ENCODE measurements at places on chromosomes 7 and 10.

DNA sequence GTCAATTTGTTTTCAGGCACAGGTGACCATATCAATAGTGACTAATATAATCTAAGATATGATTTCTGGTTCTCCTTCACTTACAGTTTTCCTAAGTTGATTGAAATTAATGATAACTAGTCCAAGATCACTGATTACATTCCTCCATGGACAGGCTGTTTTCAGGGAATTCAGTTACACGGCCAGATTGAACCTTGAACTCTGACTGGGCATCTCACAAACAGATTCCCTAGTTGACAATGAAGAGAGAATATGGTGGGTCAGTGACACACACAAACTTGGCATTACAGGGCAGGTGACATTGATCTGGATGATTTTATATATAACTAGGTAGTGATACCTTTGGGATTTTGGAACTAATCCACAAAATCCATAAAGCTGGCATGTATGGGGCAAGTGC lies 110.2 kb upstream of the EGR2 start:
- no peak for DNase-seq

GRCh38 chr10:784403-785088 lies 95.1 kb upstream of the DIP2C start:
- peak; percentile 48 for DNase-seq

DNA sequence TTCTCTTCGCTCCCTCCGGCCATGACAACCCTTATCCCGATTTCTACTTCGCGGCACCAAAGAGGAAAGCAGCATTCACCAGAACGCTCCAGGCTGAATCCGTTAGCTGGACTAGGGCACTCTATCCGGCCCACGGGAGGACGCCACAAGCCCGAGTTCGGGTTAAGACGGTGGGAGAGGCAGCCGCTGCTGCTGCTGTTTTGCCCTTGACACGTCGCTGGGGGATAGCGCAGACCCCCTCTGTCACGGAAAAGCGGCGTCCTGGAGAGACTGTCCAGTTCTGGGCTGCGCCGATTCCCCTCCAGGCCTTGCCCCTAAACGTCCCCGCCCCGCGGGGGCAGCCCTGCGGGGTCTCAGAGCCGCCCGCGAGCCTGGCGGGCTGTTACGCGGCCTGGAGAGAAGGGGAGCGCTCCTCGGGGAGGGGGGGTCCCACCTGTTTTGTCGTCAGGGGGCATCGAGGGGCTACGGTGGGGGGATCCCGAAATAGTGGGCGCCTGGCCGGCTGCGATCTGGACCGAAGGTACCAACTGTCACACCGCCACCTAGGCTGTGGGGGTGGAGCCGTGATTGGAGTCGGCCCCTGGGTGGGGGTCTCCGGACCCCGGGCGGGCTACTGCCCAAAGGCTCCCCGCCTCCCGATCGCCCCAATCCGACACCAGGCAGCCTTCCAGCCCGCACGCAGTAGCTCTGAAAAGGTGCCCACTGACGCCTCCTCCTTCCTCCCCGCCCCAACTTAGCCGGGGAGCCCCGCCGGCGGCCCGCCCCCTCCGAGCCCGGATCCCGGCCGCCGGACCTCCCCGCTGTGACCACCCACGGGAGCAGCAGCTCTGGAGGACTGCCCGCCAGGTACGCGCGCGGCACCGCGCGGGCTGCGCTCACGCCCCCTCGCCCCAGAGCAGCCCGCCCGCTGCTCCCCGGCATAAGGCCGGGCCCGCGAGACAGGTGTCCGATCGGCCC lies 772 bp downstream of the SGMS1 start:
- DNase-seq, result peak; percentile 29

DNA sequence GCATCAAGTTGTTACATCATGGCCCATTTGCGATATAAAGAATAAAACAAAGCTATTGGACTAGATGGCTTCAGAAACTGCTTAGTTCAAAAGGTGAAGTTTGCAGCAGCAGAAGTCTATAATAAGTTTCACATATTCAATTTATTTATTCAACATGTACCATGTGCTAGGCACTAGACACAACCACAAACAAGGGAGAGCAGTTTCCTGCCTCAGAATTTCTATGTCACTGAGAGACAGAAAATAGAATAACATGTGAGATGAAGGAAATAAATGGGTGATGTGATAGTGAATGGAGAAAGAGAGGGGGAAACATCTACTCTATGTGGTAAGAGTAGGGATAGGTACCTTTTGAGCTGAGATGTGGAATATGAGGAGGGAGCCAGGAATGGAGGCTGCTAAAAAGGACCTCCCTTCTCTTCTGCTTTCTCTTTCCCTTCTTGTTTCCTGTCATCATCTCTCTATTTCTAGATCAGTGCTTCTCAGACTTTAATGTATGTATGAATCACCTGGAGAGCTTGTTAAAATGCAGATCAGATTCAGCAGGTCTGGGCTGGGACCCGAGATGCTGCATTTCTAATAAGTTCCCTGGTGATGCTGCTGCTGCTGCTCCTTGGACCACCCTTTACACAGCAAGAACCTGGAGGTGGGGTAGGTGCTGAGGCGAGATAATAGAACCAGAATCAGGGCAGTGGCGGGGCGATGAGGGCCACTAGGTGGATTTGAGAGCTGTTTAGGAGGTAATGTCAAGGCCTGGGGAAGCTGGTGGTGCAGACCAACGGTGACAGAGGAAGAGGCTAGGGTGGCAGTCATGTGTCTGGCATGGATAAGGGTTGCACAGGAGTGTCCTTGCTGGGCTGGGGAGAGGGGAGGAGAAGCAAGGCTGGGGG lies 13.7 kb upstream of the INMT start:
- no peak for DNase-seq

GRCh38 chr7:95424716-95425115 lies 10.1 kb downstream of the PON2 start:
- no peak for DNase-seq

DNA sequence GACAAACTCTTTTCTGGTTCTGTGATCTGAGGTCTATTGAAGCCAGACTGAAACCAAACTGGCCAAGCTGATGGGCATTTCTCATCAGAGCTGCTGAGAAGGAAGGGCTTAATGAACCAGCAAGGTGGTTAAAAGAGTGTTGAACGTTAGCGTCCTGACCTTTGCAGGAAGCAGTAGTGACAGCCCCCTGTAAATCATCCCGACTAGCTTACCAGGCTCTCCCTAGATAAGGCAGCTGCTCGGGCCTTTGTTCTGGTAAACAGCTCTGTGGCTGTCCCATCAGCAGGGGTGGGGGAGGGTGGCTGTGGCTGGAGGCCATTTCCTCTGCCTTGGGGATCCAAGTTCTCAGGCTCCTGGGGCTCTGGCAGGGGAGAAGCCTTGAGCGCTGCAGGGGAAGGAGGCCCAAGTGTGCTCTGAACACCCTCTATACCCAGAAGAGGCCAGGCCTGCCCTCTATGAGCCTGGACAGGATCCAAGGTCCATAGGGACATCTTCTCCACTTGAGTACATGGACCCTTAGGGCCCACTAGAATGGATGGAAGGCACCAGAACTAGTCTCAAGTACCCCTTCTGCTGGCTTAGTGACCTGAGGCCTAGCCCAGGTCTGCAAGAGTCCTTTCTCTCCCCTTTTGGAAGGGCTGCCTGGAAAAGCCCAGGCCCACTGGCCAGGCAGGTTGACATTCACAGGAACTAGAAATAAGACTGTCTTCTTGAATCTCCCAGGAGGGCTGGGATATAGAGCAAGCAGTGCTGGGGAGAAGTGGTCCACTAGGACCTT lies 134.6 kb downstream of the ARHGAP22 start:
- no peak for DNase-seq

- no peak for DNase-seq
Measured at GRCh38 chr10:52031771-52032170, 282.3 kb upstream of the DKK1 start.

DNA sequence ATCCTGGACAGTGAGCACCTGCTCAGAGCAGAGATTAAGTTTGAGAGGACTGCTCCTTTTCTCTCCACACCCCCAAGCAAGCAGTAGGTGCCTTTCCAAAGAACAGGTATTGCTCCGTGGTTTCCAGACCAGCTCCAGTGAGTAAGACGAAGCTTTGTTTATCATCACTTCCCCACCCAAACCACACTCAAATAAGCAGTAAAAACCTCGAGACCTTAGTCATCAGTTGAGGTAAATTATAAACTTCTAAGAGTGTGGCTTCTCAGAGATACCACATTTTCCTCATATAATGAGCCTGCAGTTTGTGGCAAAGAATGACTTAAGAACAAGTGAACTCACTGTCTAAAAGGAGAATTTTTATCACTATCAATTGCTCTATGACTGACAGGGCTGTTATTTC lies 50.0 kb upstream of the GRB10 start:
- DNase-seq, result peak; percentile 82

GRCh38 chr7:49631071-49631815 lies 142.2 kb upstream of the VWC2 start:
- no peak for DNase-seq

- DNase-seq, result no peak
Measured at GRCh38 chr10:132951926-132952325, 9.6 kb upstream of the CFAP46 start.

- no peak for DNase-seq
Measured at GRCh38 chr10:70391654-70392053, 9.2 kb upstream of the LRRC20 start.

- DNase-seq, result no peak
Measured at GRCh38 chr10:112832959-112833358, 117.1 kb upstream of the TCF7L2 start.

- no peak for DNase-seq
Measured at GRCh38 chr7:127154958-127155357, 97.8 kb downstream of the GRM8 start.

DNA sequence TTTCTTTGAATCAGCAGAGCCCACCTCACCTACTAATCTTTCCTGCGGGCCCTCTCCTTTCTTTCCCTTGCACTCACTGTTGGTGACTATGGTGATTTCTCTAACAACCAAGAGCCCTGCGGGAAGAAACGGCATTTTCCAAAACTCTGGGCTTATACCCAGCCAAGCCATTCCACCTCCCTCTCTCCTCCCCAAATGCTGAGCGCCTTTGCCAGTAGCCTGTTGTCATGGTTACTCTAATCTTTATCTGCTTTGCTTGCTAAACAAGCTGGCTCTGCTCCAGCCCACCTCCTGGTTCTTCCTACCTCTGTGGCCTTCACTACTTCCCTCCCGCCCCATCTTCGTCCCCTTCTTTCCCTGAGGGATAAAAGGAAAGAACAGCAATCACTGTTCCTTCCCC lies 86.7 kb downstream of the DGKI start:
- no peak for DNase-seq

- DNase-seq, result no peak
Measured at GRCh38 chr7:144004703-144005102, 4.6 kb downstream of the OR6B1 start.

GRCh38 chr7:39554583-39555165 lies 11.5 kb upstream of the YAE1 start:
- no peak for DNase-seq

GRCh38 chr10:121469797-121470606 lies 128.2 kb downstream of the FGFR2 start:
- DNase-seq, result no peak

DNA sequence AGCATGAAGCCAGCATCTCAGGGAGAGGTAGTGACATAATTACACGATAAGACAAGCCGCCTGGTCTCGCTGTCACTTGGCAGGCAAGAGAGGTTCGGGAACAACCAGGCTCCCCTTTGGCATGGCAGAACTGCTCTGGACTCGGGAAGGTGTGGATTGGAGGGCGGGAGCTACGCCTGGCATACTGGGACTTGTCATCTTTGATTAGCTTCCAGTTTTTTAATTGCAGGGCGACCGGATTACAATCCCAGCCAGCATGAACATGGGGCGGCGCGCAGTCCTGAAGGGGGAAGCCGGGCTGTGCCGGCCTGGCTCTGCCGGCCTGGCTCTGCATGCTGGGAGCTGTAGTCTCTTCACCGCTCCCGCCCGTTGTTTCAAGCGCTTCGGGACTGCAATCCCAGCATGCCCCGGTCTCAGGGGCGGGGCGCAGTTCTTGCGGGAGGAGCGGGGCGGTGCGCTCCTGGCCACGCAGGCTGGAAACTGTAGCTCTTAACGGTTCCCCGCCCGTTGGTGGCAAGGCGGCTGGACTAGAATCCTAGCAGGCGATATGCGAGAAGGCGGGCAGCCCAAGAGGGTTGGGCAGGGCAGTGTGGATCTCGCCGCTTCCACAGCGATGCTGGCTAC lies 45.5 kb upstream of the ZNF716 start:
- no peak for DNase-seq

GRCh38 chr10:27685681-27686080 lies 59.9 kb downstream of the MKX start:
- DNase-seq, result no peak

DNA sequence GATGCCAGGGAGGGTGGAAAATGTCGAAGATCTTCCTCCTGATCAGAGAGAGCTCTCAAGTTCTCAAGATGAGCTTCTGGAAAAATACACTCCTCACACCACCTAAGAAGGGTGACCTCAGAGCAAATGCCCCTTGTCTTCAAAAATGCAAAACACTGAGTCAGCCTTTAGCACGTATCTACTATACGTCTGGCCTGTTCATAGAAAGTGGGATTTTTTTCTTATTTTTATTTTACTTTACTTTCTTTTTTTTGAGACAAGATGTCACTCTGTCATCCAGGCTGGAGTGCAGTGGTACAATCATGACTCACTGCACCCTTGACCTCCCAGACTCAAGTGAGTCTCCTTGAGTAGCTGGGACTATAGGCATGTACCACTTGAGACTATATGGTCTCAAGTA lies 57.1 kb downstream of the AFAP1L2 start:
- DNase-seq, result no peak

GRCh38 chr10:16519250-16519907 lies 2.3 kb downstream of the C1QL3 start:
- no peak for DNase-seq

DNA sequence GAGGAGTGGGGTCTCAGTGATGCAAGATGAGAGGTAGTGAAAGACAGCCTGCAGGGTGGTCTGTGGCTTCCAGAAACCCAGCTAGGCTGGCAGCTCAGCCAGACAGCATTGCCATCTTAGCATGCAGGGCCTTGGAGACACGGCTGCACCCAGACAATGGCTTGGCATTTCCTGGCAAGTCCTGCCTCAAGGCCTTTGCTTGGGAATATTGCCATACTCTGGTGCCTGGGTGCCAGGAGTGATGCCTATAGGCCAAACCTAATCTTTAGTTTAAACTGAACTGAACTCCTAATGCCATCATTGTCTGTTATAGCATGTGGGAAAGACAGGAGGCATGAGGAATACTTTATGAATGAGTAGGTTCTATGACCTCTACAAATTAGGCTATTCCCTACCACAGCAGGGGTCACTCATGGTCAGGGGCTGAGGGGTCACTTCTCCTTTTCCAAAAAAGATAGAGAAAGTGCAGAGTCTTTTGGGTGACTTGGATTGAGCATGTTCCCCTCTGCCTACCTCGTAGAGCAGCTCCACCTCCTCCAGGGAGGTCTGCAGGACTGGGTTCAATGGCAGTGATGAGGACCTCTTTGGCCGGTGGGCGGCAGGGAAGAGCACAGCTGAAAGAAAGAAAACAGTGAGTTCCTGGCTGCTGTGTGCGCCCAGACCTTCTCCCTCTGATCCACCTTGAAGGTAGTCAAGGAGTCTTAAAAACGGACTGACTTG lies 8.8 kb upstream of the SLC13A4 start:
- no peak for DNase-seq

GRCh38 chr10:110827410-110827809 lies 44.3 kb upstream of the PDCD4 start:
- no peak for DNase-seq
